H9 (cell line): ENCODE measurements at places on chromosomes 7 and 10. TPM values are rescaled to one million over a fixed set of nuclear protein-coding genes. Genes with fewer than 3 reads are reported as not detected.

DNA sequence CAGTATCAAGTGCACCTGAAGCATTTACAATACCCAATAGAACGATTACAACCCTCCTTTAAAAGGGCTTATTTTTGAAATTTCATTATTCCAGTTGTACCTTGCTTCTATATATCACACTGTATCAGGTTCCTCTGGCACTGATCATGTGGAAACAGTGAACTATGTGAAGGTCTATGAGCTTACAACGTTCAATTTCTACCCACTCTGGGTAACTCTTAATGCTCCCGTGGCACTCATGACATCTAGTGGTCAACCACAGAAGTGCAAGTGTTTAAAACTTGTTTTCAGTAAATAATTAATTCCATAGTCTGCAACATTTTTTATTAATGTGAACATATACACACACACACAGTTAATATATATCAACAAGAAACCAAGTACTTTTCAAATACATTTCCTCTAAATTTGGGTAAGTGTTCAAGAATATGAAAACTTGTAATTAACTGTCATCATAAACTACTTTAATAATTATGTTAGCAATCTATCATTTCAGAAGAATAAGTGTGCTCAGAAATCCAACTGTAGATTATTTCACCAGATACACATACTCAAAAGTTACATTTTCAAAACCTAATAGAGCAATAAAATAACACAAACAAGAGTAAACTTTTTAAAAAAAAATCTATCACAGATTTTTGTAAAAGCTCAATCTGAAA is 61.0 kb downstream of the MPP7 start:
- H3K4me3 ChIP-seq: no peak overlapping the region
- no peaks in the 10 kb centered on the region for H3K36me3 ChIP-seq
- H3K27me3 ChIP-seq: no peaks in the 10 kb centered on the region
- no peak for DNase-seq
- H3K27ac ChIP-seq: no peak overlapping the region
- H3K4me1 ChIP-seq: no peaks in the 10 kb centered on the region

- no peaks in the 10 kb centered on the region for H3K27me3 ChIP-seq
- H3K4me1 ChIP-seq: peaks cover 35% of the 10 kb centered on the region; the same call in 1 of the 2 replicates
- no peak overlapping the region for H3K4me3 ChIP-seq
- no peaks in the 10 kb centered on the region for H3K36me3 ChIP-seq
- H3K27ac ChIP-seq: no peak overlapping the region
These were observed 39.8 kb downstream of the GNA12 start for GRCh38 chr7:2804227-2804763.

The OR2A5 gene
- total RNA-seq: not detected in 2 replicates

GRCh38 chr7:12221414-12221813 is 10.3 kb downstream of the TMEM106B start:
- H3K4me3 ChIP-seq: no peak overlapping the region
- H3K36me3 ChIP-seq: peaks cover 46% of the 10 kb centered on the region
- H3K4me1 ChIP-seq: no peaks in the 10 kb centered on the region
- no peaks in the 10 kb centered on the region for H3K27me3 ChIP-seq
- DNase-seq: no peak

The CTAGE15 gene
- 1.7 and 1.8 TPM in 2 replicates for total RNA-seq

The TRIL gene
- 3.1 and 3.3 TPM in 2 replicates for total RNA-seq

GRCh38 chr7:14179781-14180180 is 190.3 kb upstream of the ETV1 start:
- 0 out of 3 replicates have a peak, but pooled peaks cover 2% of the 10 kb centered on the region for H3K36me3 ChIP-seq
- H3K4me1 ChIP-seq: no peaks in the 10 kb centered on the region
- no peak overlapping the region for H3K27ac ChIP-seq
- H3K4me3 ChIP-seq: no peak overlapping the region

DNA sequence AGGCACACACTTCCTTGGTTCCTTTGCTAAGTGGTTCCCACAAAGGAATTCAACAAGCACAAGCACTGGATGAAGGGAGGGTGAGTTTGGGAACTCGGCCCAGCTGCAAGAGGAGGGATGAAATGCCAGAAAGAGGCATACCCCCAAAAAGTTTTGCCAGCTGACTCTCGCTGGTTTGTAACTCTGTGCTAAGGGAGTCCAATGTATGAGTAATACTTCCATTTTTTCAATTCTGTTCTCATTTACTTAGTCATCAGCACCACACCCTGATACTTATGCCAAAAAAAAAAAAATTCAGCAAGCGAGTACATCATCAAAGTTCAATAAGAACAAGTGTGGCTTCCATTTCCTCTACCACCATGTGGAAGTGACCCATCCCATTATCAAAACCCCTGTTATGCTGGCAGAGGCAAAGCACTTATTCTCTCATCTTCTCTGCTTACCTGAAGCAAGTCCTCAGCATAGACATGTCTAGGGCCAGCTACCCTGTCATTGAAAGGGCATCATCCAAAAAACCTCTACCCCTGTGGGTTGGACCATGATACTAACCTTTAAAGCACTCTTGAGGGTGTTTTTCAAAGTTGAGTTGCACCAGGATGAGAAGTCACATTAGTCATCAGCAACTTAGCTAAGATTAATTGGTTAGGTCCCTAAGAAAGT is 6.9 kb upstream of the HYCC1 start:
- H3K27ac ChIP-seq: no peak overlapping the region
- no peaks in the 10 kb centered on the region for H3K27me3 ChIP-seq
- no peaks in the 10 kb centered on the region for H3K36me3 ChIP-seq
- no peak for DNase-seq
- H3K4me3 ChIP-seq: no peak overlapping the region

DNA sequence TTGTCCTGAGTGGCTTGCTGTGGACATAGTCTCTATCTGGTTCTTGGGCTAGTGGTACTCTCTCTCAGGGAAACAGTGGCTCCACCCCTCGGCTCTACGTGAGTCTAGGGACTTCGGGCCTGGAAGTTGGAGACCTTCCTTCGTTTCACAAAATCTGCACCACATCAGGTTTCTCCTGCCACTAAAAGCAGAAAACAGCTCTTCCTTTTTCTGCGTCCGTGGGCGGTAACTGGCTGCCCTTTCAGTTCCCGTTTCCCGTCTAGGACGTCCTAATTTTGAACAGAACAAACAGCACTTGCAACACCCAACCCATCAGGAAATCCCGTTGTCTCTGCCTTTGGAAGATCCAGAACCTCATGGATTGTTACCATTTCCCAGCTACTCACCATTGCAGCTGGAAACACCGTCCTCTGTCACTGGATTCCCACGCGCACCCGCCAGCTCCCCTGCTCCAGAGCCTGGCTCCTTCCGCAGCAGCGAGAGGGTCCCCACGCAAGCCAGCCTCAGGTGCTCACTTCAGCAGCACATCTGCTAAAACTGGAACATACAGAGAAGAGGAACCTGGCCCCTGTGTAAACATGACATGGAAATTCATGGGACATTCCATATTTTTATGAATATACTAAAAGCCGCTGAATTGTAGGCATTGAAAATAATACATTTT is 311.4 kb upstream of the AKR1E2 start:
- no peaks in the 10 kb centered on the region for H3K27me3 ChIP-seq
- H3K27ac ChIP-seq: no peak overlapping the region
- no peaks in the 10 kb centered on the region for H3K4me1 ChIP-seq
- no peaks in the 10 kb centered on the region; the same call in 2 of the 3 replicates for H3K36me3 ChIP-seq
- no peak overlapping the region for H3K4me3 ChIP-seq
- no peak for DNase-seq

GRCh38 chr7:127081539-127081938 is 171.2 kb downstream of the GRM8 start:
- no peaks in the 10 kb centered on the region for H3K27me3 ChIP-seq
- H3K4me1 ChIP-seq: no peaks in the 10 kb centered on the region
- no peak overlapping the region for H3K27ac ChIP-seq
- no peak for DNase-seq
- H3K36me3 ChIP-seq: no peaks in the 10 kb centered on the region; the same call in 2 of the 3 replicates

DNA sequence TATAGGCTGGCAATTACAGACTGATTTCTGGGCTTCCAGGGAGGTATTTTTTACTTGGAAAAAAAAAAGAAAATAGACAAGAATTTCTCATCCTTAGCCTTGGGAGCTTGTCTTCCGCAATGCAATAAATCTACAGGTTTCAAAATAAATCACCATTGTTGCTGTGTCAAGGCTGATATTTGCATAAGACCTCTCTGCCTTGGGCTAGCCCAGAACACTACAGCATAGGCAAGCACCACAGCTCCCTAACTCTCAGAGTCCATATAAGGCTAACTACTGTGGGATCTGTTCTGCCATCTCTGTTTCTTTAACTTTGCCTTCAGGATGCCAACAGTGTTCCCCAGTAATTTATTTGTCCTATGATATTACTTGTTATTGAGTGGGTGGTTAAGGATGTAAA is 64.4 kb downstream of the ZWINT start:
- no peak for DNase-seq
- no peaks in the 10 kb centered on the region for H3K4me1 ChIP-seq
- H3K27ac ChIP-seq: no peak overlapping the region
- no peaks in the 10 kb centered on the region for H3K27me3 ChIP-seq
- no peak overlapping the region for H3K4me3 ChIP-seq
- H3K36me3 ChIP-seq: no peaks in the 10 kb centered on the region

DNA sequence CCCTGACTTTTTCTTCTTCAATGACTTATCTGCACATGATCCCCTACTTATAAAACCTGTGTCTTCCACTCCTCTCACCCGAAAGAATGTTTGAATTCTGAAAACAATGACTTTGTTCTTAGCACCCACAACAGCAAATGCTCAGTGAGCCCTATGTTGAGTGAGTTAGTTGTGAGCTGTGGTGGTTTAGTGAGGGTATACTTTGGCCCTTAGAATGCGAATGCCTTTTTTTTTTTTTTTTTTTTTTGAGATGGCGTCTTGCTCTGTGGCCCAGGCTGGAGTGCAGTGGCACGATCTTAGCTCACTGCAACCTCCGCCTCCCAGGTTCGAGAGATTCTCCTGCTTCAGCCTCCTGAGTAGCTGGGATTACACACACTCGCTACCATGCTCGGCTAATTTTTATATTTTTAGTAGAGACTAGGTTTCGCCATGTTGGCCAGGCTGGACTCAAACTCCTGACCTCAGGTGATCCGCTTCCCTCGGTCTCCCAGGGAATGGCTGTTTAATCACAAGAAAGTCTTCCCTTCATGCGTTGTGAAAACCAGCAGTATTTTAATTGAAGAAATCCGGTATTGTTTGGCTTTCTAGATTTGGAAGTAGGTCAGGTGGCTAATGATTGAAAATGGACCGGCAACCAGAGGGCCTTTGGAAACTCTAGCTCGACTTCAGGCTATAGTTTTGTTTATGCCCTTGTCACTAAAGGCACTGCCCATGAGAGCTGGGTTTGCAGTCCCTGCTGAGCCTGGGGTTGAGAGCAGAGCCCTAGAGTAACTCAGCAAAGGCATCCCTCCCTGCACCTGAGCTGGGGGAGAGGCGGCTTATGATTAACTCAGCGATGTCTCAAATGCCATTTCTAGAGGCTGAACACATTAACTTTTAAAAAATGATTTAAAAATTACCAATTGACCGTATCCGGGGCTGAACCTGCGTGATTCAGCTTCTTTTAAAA is 41.3 kb downstream of the CUX1 start:
- no peak for DNase-seq
- peaks cover 15% of the 10 kb centered on the region; the same call in 1 of the 2 replicates for H3K4me1 ChIP-seq
- H3K27me3 ChIP-seq: no peaks in the 10 kb centered on the region
- H3K4me3 ChIP-seq: no peak overlapping the region

DNA sequence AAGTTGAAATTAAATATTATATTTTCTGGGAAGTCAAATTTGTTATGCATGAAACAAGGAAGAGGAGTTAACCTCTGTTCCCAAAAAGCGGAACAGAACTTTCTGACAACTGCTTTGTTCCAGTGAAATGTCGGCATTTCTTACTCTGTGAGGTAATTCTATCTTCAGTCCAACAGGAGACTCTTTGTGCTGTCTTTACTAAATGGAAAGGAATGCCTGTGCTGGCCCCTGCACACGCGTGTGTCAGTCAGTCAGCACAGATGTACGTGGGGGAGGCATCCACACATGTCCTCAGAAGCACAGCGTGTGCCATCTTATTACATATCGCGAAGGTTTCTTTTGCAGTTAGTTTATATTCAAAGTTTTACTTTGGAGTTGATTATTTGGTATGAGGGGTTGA is 37.5 kb downstream of the NET1 start:
- H3K4me3 ChIP-seq: no peak overlapping the region
- no peak overlapping the region for H3K27ac ChIP-seq
- no peaks in the 10 kb centered on the region; the same call in 1 of the 2 replicates for H3K4me1 ChIP-seq
- H3K27me3 ChIP-seq: no peaks in the 10 kb centered on the region
- H3K36me3 ChIP-seq: peaks cover 34% of the 10 kb centered on the region

DNA sequence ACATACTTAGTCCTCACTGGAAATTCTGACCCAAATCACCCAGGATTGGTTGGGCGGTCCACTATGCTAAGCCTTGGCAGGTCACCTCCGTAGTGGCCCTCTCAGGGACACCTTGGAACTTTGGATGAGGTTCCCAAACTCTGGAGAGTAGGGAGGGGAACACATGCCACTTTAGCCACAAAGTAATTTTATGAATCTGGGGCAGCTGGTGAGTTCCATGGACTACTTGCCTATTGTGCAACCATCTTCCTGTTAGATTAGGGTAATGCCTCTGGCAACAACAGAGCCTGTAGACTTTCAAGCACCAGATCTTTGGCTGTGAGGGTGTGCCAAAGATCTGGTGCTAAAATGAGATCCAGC is 77.7 kb downstream of the ITGB8 start:
- H3K4me3 ChIP-seq: no peak overlapping the region
- no peaks in the 10 kb centered on the region for H3K4me1 ChIP-seq
- H3K27me3 ChIP-seq: no peaks in the 10 kb centered on the region
- H3K36me3 ChIP-seq: peaks cover 2% of the 10 kb centered on the region; the same call in 1 of the 2 replicates
- no peak overlapping the region for H3K27ac ChIP-seq

GRCh38 chr10:120810298-120810697 is 40.9 kb upstream of the WDR11 start:
- DNase-seq: no peak
- H3K4me1 ChIP-seq: no peaks in the 10 kb centered on the region
- no peak overlapping the region for H3K4me3 ChIP-seq
- H3K36me3 ChIP-seq: no peaks in the 10 kb centered on the region
- H3K27me3 ChIP-seq: no peaks in the 10 kb centered on the region

DNA sequence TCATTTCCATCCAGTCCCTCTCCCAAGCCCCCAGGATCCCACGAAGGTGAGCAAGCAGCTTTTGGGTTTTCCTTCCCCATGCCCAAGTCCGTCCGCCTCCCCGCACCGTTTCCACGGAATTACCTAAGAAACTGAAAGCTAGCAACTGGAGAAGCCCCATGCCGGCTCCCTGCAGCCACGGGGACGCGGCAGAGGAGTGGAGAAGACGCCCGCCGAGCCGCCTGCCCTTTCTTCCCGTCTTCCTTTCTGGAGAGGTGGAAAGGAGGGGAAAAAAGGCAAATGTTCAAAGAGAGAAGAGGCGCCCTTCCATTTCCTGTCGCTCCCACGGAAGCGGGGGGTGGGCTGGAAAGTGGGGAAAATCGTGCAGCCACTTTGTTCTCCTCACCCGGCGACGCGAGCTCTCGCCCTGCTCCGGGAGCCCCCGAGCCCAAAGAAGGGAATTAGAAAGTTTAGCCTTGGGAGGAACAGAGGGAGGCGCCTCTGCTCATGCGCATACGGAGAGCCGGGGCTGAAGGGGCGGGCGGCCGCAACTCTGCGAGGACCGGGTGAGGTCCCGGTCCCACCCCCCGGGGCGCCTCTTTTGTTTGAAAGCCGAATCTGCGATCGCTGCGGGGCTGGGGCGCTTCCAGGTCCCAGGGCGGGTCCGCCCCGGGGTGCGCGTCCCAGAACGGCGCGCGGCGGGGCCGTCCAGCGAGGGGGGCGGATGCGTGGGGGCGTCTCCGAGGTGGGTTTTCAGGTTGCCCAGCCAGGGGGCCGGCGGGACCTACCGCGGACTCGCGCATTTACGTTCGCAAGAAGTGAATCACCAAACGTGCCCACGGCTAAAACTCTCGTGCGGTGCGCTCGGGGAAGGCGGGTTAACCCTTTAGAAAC is at the start of gene LAMB1:
Gene LAMB1 (minus strand): TSS at position 436 of the 873 bp plus-strand sequence. CDS start 276 bp downstream, at position 160.
- DNase-seq: peak; percentile 84
- H3K4me1 ChIP-seq: no peaks in the 10 kb centered on the region; the same call in 1 of the 2 replicates
- H3K27ac ChIP-seq: no peak within 1 kb of the TSS
- peak within 1 kb of the TSS; percentile 82 for H3K4me3 ChIP-seq
- peaks cover 51% of the 10 kb centered on the region for H3K27me3 ChIP-seq

The FGL2 gene
- total RNA-seq: not detected in 2 replicates
